ENCODE measurements at places on chromosomes 7 and 10.

DNA sequence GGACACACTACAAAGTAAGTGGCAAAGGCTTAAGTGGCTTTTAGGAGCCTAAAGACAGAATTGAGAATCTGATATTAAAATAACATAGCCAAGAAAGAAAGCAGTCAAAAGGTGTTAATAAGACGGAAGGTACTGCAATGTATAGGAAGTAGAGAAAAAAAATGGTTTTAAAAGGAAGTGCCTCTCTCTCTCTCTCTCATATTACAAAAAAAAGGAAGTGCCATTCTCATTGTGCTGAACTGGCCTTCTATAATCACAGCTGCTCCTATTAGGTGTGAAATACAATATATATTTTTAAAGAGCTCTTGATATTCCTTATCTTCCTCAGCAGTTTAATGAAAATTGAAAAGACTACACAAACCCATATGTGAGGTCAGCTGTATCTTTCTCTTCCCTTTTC is 199.4 kb upstream of the NPVF start:
- no peak for DNase-seq

DNA sequence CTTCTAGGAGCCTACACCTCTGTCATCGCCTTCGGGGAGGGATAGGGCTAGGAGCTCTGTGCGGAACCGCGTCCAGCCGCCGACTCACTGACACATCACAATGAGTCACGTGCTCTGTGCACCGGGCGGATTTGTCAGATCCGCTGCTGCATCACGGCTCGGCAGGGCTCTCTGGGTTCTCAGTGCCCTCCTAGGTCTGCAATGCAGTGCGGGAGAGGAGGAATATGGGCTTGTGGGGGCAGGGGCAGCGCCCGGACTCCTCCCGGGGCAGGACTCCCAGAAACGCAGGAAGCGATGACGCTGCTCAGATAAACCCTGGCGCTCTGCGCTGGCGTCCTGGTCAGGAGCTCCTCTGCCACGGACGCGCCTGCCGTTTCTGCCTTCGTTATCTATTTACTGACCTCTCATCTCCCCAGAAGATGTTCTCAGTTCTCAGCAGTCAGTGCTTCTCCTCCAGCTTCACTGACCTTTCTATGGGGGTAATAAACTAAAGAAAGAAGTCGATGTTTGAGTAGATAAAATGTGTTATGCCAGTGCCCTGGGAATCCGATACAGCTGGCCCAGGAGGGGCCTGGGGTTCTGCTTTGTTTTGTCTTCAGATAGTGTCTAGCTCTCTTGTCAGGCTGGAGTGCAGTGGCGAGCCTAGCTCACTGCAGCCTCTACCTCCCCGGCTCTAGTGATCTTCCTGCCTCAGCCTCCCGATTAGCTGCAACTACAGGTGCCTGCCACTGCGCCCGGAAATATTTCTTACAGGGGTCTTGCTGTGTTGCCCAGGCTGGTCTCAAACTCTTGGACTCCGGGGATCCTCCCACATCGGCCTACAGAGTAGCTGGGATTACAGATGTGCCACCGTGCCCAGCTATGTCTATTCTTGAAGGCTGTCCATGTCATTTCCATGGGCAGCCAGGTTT is 22.8 kb upstream of the ITGB1 start:
- peak; percentile 75 for DNase-seq

DNA sequence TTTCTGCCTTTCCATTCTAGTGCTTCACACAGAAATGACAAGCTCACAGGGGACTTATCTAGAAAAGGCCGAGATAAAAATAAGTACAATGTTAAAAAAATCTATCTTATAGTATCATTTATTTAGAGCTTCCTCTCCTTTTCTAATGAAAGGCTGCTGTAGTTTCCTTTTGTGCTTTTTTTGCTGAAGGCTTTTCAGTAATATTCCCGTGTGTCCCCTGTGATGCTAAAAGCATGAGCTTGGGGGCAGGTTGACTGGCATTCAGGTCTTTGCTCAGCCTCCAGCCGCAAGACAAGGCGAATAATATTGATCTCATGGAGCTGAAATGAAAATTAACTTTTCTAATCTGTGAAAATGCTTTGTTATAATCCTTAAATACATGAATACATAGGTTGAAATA is 143.0 kb downstream of the ST7 start:
- DNase-seq: no peak

DNA sequence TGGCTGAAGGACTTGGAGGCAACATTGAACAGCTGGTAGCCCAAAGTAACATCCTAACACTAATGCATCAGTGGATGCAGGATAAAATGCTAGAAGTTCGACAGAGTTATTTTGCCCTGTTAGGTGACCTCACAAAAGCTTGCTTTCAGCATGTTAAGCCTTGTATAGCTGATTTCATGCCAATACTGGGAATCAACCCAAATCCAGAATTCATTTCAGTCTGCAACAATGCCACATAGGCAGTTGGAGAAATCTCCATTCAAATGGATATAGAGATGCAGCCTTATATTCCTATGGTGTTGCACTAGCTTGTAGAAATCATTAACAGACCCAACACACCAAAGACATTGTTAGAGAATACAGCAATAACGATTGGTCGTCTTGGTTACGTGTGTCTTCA is 62.9 kb downstream of the CCSER2 start:
- DNase-seq: no peak

GRCh38 chr7:87316097-87316700 is 29.3 kb upstream of the CROT start:
- no peak for DNase-seq

DNA sequence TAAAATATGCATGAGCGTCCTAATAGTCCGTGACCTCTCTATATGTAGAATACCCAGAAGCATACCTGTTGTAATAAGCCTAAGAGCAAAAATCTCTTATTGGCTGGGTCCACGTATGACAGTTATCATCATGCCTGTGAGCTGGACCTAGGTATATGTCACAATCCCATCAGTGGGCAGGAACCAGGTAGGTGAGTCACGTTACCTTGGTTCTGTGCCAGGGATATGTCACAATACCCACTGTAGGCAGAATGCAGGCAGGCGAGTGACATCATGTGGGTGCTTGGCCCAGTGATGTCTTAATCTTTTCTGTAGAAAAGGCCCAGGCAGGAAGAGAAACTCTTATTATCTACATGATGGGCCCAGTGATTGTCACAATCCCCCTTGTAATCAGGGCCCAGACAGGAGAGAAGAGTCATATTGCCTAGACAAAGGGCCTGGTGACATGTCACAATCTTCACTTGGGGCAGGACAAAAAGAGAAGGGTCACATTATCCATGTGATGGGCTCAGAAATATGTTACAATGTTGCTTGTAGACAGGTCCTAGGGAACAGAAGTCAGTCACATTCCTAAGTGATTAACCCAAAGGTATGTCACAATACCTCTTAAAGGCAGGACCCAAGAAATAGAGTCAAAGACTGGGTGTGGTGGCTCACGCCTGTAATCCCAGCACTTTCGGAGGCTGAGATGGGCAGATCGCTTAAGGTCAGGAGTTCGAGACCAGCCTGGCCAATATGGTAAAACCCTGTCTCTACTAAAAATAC is 12.9 kb upstream of the ZNF736 start:
- DNase-seq: no peak

DNA sequence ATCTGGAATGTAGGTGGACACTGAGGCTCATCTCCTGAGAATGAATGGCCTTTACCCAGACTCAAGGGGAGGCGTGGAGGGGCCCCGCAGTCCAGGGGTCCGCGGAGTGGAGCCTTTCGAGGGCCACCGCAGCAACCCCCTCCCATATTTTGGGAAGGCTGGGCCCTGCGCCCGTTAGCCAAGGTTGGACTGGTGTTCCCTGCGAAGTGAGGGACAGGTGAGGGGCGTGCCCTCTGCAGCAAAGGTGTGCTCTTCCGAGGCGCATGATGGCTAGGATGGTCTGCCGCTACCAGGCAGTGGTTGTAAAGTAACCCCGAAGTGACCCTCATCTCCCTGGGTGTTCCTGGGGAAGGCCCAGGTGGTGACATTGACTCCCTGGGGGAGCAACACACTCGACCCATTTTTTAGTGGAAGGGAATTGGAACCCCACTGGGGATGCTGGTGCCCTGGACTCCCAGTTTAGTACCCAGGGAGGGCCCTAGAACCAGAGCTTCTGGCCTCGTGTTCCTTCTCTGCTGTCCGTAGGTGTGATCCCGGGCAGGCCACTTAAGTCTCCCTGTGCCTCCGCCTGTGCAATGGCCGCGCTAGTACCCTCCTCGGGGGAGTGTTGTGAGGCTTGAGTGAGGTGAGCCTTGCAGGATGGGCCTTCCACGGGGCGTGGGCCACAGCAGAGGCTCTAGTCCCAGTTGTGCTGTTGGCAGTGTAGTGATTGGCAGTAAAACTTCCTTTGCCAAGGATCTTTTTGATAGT is 779 bp downstream of the FAM241B start:
- no peak for DNase-seq

- DNase-seq: no peak
Observed at GRCh38 chr7:30989824-30990672, 26.3 kb downstream of the GHRHR start.

GRCh38 chr10:30436191-30436611 is 2.2 kb downstream of the MAP3K8 start:
- DNase-seq: no peak

DNA sequence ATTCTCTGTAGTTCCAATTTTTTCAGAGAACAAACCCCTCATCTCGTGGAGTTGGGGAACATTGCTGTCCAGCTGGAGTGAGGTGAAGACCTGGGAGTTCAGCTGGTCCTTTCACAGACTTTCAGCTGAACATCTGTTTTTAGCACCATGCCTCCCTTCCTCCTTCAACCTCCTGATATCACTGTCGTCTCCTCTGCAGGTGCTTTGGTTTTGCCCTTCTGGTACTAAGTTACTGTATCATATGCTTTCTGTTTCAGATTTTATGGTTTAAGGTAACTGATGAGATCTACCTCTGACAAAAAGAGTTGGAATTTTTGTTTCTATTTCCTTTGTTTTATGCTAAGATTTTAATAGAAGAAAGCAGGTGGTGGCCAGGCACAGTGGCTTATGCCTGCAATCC is 102.9 kb downstream of the ZNF438 start:
- no peak for DNase-seq

DNA sequence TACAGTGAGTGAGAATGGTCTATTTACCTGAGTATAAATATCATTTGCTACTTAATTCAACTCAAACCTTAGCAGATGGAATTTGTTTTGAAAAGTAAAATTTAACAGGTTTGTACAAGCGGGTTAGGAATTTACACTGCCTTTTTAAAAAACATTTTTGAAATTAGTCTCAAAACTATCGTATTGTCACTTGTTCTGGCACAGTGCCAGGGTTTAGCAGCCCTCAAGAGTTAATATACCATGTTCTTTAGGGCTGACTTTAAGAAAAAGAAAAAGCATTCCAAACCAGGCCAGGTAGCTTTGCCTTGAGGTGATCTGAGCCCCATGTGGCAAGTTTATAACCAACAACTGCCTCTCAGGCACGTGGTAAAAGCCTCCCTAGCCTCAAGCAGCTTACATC is 17.8 kb downstream of the CCNJ start:
- no peak for DNase-seq

DNA sequence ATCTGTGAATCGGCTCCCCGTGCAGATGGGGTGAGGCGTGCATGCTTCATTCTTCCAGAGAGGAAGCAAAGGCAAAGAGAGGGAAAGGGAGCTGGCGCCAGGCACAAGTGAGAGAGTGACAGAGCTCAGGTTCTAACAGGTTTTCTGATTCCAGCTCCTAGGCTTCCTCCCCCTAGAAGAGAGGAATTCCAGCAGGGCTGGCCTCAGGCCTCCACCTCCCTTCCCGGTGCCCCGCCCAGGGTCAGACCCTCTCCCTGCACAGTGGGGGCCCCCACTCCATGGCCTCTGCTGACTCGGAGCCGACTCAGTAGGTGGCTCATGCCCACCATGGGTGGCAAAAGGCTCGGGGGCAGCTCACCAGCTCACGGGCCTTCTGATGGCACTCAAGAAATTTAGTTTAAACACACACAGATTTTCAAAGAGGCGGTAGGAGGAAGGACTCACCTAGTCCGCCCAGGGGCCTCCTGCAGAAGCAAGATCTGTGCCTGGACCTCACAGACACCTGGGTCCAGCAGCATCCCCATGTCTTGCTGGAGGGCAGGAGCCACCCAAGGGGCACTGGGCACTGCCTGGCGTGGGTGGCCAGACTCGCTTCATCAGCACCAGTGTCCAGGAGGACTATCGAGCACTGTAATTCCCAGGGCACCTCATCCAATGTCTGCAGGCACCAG is 183.5 kb downstream of the MAD1L1 start:
- no peak for DNase-seq

- no peak for DNase-seq
Observed at GRCh38 chr10:85864173-85864549, 502.4 kb downstream of the GRID1 start.

GRCh38 chr10:61448841-61449600 is 4.2 kb downstream of the TMEM26 start:
- no peak for DNase-seq

DNA sequence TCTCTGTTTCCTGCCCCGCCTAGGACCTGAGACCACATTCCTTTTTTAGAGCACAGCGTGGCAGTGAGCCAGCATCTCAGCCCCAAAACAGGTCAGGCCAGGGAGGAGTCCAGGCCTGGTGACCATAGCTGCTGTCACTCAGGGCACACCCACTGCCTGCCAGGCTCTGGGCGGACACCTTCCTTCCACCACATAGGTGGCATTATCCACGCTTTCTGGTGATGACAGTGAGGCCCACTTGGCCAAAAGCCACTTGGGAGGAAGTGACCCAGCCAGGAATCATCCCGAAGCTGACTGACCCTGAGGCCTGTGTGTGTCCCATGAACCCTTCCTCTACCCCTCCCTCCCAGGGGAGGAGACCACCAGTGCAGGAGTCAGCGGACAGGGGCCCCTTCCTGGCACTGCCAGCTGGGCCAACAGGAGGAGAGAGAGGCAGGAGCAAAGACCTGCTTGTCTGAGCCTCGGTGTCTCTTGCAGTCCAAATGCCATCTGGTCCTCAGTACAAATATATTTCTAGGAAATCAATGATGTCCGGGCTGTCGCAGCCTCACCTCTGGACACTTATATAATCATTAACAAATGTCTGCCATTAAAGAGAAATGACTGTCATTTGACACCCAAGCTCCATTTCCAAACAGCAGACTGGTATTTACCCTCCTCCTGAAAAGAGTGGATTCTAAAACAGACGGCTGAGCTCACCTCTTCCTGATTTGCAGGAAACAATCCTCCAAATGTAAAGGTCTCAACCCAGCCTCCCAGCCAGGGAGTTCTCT is 63.0 kb downstream of the ABRAXAS2 start:
- DNase-seq: no peak

GRCh38 chr7:17710312-17710711 is 230.0 kb downstream of the SNX13 start:
- DNase-seq: no peak

Data from anterior cingulate cortex (tissue), 58 donors.